ENCODE measurements at places on chromosomes 11 and 22.

GRCh38 chr22:38468443-38469305 lies 778 bp downstream of the KDELR3 start:
- DNase-seq: no peak

- no peak for DNase-seq
Measured at GRCh38 chr11:125625225-125625629, 264 bp downstream of the CHEK1 start.

- no peak for DNase-seq
Measured at GRCh38 chr11:27837895-27838563, 137.8 kb upstream of the BDNF start.

DNA sequence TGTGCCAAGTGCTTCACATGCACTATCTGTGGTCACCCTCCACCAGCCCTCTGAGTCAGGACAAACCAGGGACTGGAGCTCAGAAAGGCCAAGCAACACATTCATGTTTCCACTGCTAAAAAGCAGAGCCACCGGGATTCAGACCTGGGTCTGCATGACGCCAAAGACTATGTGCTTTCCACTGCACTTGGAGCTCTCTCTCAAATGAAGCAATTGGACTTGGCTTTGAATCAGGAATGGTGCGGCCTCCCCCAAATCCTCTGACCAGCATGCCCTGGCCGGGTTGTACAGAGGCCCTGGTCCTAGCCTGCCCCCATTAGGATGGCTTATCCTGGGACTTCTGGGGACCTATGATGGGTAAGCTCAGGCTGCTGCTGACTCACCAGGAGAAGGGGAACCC lies 80.7 kb downstream of the PKNOX2 start:
- no peak for DNase-seq

DNA sequence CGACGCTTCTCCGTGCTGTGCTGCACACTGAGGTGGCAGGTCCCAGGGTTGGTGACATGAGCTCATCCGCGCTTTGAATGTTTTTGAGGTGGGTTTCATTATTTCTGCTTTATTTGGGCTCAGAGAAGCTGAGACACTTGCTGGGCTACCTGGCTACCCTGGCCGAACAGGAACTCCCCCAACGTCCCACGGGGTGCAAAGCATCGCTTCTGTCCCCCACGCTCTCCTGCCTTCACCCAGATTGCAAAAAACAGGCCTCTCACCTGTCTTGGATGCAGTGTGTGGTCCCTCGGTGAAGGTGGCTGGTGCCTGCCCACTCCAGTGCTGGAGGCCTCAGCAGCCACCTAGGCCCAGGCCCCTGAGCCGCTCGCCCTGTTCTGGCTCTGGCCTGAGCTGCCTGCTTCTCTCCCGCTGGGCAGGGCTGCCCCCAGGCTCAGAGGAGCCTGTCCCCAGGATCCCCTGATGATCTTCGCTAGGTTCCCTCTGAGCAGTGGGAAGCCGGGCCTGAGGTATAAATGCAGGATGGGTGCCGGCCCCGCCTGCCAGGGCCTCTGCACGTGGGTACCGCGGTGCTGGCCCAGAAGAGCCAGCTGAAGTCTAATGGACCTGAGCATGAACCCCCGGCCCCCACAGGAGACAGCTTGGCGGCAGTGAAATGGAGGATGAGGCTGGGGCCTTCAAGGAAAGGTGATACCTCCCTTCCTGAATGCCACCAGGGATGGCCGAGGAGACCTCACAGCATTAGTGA lies 15.8 kb upstream of the MRGPRD start:
- no peak for DNase-seq

DNA sequence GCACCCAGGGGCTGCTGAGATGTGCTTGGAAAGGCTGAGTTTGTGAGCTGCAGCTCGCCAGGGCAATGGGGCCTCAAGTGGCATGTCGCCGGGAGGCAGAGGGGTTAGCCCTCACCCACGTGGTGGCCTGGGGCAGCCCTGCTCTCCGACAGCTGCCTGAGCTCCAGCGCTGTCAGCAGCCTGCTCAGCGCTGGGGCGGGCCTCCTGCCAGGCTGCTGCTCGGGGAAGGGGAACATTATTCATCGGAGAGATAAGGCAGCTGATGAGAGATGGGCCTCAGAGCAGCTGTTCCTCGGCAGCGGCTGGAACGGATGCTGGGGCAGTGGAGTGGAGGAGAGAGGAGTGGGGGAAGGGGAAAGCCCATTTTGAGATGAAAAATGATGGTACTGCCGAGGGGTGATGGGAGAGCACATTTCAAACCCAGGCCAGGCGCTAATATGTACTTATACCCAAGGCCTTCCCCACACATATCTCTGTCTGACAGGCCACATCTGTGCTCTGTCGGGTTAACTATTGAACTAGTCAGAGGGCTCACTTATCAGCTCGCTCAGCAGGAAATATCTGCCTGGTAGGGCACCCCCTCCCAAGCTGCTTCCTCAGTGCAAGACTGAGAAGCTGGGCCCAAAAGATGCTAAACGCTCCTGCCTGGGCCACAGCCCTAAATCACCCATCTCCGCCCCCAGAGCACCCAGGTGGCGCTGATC lies 79.5 kb downstream of the TIMP3 start:
- peak; percentile 84 for DNase-seq

DNA sequence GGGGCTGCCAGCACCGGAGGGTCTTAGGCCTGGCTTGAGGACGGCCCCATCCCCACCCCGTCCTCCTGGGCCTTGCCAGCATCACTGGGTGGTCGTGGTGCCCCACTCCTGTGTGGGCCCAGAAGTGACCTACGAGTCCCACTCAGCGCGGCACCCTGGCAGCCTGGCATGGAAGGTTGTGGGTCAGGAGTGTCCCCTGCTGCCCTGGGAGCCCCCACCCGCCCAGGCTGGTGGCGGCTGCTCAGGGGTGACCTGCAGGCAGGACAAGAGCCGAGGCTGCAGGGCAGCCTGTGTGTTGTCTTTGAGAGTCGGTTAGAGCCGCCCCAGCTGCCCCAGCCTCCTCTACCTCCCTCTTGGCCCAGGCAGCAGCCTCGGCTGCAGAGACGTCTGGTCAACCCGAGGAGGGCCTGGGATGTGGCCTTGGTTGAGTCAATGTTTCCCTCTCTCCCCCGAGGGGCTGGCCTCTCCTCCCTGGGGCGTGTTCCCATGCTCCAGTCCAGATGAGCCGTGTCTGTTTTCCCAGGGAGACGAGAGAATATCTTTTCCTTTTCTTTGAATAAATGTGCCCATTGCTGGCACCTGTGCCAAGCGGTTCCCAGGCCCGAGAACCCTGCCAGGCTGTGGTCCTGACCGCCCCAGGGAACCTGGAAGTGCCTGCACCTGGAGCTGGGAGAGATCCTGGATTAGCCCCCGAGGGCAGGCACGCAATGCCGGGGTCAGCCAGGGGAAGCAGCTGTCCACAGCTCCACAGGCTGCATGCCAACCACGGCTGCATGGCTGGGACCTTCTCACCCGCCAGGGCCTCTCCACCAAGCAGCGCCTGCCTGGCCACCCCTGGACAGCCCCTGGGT lies 35.7 kb upstream of the MUC5AC start:
- no peak for DNase-seq

DNA sequence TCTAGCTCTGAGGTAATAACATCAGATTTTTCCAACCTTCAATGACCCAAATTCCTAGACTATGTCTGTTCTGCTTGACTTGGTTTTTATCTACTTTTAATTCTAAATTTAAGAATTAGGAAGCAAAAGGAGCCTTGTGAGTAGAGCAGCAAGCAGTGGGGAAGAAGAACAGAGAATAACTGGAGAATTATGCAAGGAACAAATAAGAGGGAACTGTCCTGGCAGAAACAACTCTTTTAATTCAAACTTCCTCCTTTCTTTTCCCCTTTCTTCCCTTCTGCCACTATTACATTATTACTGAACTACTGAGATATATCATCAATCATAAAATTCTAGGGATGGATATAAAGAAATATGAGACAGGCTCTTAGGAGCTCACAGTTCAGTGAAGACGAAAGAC lies 276.1 kb downstream of the SBF2 start:
- no peak for DNase-seq

DNA sequence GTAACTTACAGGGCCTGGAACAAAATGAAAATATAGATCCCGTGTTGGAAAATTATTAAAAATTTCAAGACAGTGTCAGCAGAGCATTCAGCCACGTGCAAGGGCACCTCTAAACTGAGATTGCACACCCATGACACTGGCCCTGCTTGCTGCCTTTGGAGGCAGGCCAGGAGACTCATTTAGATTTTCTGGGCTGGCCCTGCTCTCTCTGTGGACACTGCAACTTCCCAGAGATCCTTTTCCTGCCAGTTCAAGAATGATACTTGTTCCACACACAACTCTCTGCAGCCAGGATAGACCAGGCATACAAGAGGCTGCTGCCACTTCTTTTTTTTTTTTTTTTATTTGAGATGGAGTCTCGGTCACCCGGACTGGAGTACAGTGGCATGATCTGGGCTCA lies 56.7 kb upstream of the PTPRJ start:
- no peak for DNase-seq

- DNase-seq: no peak
Measured at GRCh38 chr11:95577716-95578460, 211.7 kb downstream of the FAM76B start.

DNA sequence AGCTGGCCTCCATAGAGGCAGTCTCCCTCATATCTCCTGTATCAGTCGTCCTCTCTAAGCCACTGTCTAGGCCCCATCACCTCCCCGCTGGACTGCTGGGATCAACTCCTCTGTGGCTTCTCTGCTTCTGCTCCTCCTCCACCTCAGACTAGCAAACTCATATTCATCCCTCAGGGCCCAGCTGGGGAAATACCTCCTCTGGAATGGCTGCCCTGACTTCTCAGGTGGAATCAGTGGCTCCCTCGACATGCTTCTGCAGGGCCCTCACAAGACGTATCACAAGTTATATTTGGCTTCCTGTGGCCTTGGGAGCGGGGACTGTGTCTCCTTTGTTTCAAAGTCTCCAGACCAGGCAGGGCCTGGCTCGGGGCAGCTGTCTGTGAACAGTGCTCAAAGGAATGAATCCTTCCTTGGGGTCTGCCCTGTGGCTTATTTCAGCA lies 10.0 kb downstream of the SLC29A2 start:
- DNase-seq: no peak

- peak; percentile 96 for DNase-seq
Measured at GRCh38 chr11:8271106-8271886, 7.6 kb upstream of the LMO1 start.

GRCh38 chr22:47808236-47808635 lies 1045.8 kb downstream of the TBC1D22A start:
- DNase-seq: no peak

- peak; percentile 8 for DNase-seq
Measured at GRCh38 chr11:106418791-106419190, 341.3 kb downstream of the AASDHPPT start.

GRCh38 chr11:2555891-2556290 lies 111.1 kb downstream of the KCNQ1 start:
- DNase-seq: no peak

GRCh38 chr11:82996966-82997606 lies 74.6 kb downstream of the RAB30 start:
- no peak for DNase-seq

DNA sequence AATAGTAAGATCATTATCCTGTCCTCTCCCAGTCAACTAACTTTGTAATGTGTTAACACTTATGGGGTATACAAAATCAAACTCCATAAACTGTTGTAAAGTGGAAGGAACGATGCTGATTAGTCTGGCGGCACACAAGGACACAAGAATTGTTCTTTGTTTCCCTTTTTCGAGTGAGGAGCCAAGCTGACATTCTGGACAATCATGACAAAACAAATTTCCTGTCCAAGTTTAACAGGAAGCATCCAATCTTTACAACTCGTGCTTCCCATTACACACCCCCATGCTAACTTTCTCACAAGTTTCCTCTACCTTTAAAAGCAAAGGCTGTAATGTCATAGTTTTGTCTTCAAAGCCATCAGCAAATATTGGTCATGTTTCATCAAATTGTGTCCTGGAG lies 20.4 kb upstream of the LDLRAD3 start:
- DNase-seq: no peak

GRCh38 chr11:86491027-86491426 lies 116.3 kb downstream of the CCDC81 start:
- DNase-seq: no peak

GRCh38 chr11:6328321-6328720 lies 8.0 kb upstream of the CAVIN3 start:
- no peak for DNase-seq

DNA sequence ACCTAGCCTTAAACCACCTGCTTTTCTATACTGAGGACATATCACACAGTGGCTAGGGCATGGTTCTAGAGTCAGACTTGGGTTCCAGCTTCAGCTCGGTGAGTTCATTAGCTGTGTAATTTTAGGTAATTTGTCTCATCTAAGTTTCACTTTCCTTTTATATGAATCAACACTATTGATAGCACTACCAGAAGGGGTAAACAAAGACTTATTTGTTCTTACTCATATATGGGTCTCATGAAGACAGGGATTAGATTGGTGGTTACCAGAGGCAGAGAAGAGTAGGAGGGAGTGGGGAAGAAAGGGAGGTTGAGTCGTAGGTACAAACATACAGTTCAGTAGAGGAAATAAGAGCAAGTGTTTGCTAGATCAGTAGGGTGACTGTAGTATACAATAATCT lies 924.7 kb downstream of the OPCML start:
- no peak for DNase-seq

GRCh38 chr11:44621140-44621681 lies 55.7 kb downstream of the CD82 start:
- peak; percentile 54 for DNase-seq

GRCh38 chr22:37819105-37819433 lies 4.1 kb upstream of the GALR3 start:
- DNase-seq: no peak

GRCh38 chr11:95373241-95373640 lies 142.2 kb upstream of the SESN3 start:
- DNase-seq: no peak

DNA sequence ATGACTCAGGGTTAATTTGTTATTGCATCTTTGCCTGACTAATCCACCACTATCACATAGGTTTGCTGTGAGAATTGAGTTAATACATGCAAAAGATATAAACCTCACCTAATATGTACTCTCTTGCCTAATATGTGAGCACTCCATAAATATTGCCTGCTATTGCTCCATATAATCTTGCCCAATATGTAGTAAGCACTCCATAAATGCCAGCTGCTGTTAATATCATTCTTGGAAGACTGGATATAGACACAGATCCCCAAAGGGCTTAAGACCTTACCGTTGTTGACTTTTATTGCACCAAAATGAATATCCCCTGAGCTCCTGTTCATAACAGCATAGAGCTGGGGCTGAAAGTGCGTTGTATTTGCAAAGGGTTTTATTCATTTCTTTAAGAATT lies 27.0 kb upstream of the LRRC55 start:
- no peak for DNase-seq

GRCh38 chr11:124732230-124732629 lies 7.5 kb upstream of the NRGN start:
- DNase-seq: no peak

- DNase-seq: peak; percentile 25
Measured at GRCh38 chr11:59556917-59557348, 45.6 kb downstream of the OR4D9 start.

- no peak for DNase-seq
Measured at GRCh38 chr11:69554849-69555248, 73.4 kb downstream of the LINC01488 start.

- no peak for DNase-seq
Measured at GRCh38 chr22:36940676-36941075, 27.2 kb downstream of the CSF2RB start.

GRCh38 chr22:47213571-47214230 lies 451.3 kb downstream of the TBC1D22A start:
- peak; percentile 58 for DNase-seq

- peak; percentile 66 for DNase-seq
Measured at GRCh38 chr22:44340271-44341239, 27.8 kb upstream of the SHISAL1 start.

GRCh38 chr22:41976961-41977566 lies 7.8 kb downstream of the SEPTIN3 start:
- DNase-seq: peak; percentile 59

Data from NCI-H524 (cell line).